T-helper 9 cell (primary cell): ENCODE measurements at places on chromosomes 12 and 14.

- DNase-seq = no peak
These were observed 180.2 kb downstream of the FOXN3 start for GRCh38 chr14:89236851-89237250.

GRCh38 chr14:105508069-105508468 lies 17.0 kb downstream of the TEDC1 start:
- no peak for DNase-seq

DNA sequence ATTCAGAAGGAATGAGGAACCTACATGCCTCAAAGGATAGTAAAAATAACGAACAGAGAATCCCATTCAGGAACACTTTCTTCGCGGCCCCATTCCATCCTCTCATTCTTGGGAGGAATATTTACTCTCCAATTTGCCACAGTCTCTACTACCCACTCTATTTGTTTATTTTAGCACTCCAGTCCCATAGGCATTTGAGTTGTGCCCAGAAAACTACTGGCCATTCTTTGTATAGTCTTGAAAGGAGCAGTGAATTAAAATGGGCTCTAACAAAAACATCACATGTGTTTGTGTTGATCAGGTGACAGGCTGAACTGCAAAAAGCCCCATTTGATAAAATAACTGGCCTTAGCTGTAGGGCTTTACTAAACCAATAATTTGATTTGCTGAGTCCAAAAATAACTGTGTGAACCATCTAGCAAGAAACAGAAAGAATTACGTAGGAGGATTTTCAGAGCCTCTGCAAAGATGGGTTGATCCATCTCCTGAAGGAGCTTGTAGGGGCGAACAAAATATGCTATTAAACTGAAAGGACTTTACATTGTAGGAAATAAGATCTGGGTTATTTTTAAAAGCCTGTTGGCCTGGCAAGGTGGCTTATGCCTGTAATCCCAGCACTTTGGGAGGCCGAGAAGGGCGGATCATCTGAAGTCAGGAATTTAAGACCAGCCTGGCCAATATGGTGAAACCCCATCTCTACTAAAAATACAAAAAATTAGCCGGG lies 142.3 kb upstream of the CPNE8 start:
- DNase-seq = no peak

- DNase-seq = no peak
These were observed 41.3 kb upstream of the C12orf71 start for GRCh38 chr12:27123642-27124041.

- DNase-seq = no peak
These were observed 77.8 kb downstream of the NDUFA12 start for GRCh38 chr12:94925729-94926128.

- peak; percentile 19 for DNase-seq
These were observed 2.7 kb downstream of the RAP1B start for GRCh38 chr12:68613209-68613904.

DNA sequence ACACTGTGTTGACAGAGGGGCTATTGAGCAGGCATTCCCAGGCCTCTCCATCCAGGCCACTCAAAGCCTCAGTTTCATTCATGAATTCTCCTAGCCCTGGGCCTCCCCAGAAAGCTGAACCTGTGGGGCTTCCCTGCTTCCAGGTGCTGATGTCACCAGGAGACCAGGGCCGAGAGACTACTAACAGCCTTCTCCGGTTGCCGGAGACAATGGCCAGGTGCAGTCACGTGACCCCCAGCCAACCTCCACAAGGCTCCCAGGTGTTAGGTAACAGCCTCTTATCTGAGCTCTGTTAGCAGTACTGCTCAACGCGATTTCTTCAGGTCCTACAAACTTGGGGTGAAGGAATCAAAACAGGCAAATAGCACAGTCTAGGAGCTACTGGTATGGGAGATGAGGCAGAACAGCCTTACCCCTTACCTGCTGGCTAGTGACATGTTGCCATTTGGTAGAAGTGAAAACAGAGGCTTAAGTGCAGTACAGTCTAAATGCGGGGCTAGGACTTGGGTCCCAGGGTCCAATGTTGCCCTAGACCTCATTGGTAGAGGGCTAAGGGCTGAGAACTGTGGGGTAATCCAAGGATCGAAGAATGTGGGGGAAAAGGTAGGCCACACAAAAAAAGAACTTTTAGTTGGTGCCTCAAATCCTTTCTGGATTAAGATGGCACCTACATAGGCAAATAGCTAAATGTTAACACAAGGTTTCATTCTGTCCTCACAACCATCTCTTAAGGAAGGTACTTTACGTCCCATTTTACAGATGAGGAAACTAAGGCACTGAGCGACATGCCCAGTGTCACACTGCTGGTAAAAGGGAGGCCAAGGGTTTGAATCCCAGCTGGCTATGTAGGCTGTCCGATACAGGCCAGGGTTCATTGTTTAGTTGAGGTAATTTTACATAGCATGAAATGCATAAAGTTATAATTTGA lies 3.8 kb downstream of the CCDC88C start:
- peak; percentile 52 for DNase-seq

- DNase-seq = no peak
These were observed 9.6 kb upstream of the FOXG1 start for GRCh38 chr14:28756884-28757570.

- no peak for DNase-seq
These were observed 41.3 kb downstream of the WNK1 start for GRCh38 chr12:793711-794110.

DNA sequence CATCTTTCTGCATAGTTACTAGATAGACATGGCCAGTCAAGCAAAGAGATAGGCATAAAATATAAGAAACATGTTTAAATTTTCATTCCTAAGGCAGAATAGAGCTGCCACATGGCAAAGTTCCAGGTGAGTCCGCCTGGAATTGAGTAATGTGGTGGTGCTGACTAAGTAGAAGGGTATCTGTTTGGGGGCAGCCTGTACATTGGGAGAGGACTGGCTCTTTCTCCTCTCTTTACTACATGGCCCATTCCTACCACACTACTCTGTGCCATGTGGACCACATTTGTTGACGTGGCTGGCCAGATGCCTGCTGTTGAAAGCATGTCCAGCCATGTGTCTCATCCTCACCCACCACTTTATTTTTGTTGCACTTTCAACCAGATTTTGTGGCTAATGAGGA lies 354.0 kb downstream of the ETNK1 start:
- no peak for DNase-seq

GRCh38 chr12:34398366-34398705 lies 376.0 kb downstream of the ALG10 start:
- DNase-seq = no peak

GRCh38 chr12:24738441-24738840 lies 210.5 kb downstream of the BCAT1 start:
- DNase-seq = no peak

GRCh38 chr12:94133964-94134795 lies 14.2 kb upstream of the PLXNC1 start:
- no peak for DNase-seq
